Activated CD4-positive, alpha-beta T cell treated with anti-CD3 and anti-CD28 coated beads, Interleukin-2, amount 50 U/mL, for 1 hour (primary cell): ENCODE measurements at places on chromosomes 3 and 15.

DNA sequence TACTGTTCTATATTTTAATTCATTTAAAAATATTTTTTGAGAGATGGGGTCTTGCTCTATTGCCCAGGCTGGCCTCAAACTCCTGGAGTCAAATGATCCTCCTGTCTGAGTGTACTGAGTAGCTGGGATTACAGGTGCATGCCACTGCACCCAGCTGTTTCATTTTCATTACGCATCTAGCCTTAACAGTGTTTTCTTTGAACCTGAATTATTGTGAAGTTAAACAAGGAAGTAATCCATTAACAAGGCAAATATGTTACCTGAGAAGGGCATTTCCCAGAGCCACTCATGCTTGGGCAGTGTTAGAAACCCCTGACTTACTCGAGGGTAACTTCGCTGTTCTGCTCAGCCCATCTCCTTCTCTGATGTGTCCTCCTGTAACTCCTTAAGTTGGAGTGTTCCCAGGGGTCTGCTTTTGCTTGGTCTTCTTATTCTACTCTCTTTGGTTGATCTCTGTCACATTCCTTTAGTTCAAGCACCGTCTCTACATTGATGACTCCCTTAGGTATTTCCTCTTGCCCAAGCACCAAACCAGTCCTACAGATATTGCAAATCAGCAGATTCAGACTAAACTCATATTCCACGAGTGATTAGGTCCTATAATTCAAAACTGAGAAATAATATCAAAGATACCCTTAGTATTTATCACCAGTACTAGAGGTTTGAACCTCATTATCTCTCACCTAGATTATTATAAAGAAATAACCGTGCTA is 107.9 kb downstream of the STAC start:
- no peak for DNase-seq

DNA sequence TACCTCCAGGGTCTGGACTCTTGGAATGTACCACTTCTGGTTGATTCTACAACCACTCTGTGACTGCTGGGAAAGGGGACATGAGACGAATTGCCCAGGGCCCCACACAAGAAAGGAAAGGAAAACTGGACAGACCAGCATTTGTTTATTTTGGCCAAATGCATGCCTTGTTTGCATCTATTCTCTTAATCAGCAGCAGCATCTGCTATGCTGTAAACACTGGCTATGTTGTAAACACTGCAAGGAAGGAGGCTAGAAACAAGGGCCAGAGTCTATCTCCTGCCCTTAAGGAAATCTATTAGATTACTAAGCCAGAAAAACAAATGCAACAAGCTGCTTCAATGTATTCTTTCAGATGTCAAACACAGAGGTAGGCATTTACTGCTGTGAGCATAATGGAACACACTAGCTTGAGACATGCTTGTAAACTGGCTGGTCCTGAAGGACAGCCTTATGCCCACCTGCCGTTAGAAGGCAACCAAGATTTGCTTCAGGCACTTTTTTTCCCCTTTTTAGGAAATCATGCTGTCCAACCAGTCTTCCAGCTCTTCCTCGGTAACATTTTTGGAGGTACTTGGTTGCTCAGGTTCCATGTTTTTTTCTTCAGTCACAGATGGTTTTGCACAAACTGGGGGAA is 102.1 kb upstream of the CHRM5 start:
- no peak for DNase-seq

GRCh38 chr3:114687151-114687550 is 393.3 kb downstream of the TIGIT start:
- no peak for DNase-seq

GRCh38 chr3:197847866-197848401 is 56.9 kb downstream of the LRCH3 start:
- no peak for DNase-seq

DNA sequence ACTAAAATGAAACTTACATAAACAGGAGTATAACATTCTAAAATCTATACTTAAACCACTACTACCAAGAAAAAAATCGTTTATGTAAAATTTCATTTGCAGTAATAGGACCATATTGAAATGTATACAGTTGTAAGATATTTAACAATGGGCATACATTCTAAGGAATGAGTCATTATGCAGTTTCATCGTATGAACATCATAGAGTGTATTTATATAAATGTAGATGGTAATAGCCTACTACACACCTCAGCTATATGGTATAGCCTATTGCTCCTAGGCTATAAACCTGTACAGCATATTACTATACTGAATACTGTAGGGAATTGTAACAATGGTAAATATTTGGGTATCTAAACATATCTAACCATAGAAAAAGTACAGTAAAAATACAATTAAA is 79.5 kb downstream of the DPH6 start:
- no peak for DNase-seq

- no peak for DNase-seq
These were observed 328.4 kb upstream of the UMPS start for GRCh38 chr3:124401843-124402242.

GRCh38 chr15:56693761-56694160 is 39.5 kb downstream of the ZNF280D start:
- DNase-seq: no peak

DNA sequence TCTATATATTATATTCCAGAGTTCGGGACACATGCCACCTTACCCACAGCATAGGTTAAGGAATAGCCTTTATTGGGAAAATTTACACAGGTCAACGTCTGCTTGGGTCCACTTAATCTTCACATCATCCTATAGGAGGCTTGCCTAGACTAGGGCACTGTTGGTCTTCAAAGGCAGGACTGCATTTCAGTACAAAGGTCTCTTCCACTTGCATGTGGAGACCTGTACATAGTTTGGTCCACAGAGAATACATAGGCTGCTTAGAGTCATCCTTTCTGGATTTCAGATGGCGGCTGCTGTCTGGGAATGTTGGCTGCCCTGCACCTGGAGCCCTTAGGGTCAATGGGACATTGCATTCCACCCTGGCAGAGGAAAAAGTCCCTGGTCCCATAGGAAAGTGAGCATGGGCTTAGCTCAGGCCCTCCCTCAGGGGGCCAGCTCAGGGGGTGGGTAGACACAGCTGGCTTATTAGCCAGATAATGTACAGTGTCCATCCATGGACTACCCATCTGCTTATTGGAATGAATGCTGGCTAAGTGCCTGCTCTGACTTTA is 75.3 kb upstream of the TGFBR2 start:
- DNase-seq: no peak

- no peak for DNase-seq
These were observed 181.7 kb downstream of the LPP start for GRCh38 chr3:188335656-188336055.

GRCh38 chr3:40597441-40597840 is 72.7 kb downstream of the ZNF621 start:
- DNase-seq: no peak

DNA sequence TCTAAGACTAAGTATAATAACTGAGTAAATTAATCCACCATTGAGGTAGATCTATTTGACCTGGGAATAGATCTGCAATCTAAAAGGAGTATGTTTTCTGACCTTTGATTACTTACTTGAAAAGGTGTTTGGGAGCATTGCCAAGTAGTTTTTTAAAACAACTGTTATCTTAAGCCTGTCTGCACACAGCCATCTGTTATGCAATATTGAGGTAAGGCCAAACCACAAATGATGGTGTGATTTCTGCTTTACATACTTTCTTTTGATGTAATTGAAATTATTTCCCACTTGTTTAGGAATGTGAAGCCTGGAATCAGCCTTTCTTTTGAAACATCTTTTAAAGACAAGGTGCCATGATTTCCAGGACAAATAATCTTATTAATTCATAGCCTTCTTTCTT is 274.0 kb downstream of the BBX start:
- DNase-seq: no peak

DNA sequence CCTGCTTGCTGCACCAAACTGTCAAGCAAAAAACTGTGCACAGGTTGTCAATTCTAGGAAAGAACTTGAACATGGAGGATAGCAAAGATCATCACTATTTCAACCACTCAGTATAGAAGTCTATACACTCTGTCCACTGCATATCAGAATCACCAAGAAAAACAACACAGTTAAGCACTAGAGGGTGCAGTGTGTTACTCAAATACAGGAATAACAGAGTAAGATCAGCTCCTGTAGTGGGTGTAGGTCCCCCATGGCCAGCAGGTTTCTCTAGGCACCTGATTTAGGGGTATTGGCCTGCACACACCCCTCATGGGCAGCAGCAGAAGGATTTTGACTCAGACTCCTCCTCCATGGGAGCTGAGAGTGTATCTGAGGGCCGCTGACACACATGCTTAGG is 464.1 kb downstream of the EPHA6 start:
- DNase-seq: no peak

GRCh38 chr3:47057212-47057671 is 77.8 kb downstream of the NBEAL2 start:
- peak; percentile 42 for DNase-seq

GRCh38 chr3:4523710-4524698 is 30.9 kb downstream of the ITPR1 start:
- no peak for DNase-seq

GRCh38 chr3:53236112-53236841 is 19.5 kb downstream of the TKT start:
- DNase-seq: no peak

DNA sequence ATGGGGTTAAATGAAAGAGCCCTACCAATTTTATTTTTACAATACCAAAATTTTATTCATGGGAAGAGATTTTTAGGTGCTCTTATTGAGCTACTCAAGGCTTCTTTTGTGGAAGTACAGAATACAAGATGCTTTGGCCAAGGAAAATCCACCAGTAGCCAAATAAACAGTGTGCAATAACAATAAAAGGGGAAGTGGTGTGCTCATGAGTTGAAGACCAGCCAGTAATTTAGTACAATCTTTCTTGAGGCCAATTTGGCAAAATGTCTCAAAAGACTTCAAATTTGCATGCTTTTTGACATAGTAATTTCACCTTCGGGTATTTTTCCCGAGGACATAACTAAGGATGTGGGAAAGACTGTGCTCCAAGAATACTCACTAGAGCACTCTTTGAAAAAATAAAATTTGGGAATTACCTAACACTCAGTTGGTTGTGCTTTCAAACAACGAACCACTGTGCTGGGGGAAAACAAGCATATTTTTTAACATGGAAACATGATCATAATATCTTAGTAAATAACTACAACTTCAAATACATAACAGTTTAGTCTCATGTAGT is 294.0 kb downstream of the DIPK2A start:
- DNase-seq: no peak

DNA sequence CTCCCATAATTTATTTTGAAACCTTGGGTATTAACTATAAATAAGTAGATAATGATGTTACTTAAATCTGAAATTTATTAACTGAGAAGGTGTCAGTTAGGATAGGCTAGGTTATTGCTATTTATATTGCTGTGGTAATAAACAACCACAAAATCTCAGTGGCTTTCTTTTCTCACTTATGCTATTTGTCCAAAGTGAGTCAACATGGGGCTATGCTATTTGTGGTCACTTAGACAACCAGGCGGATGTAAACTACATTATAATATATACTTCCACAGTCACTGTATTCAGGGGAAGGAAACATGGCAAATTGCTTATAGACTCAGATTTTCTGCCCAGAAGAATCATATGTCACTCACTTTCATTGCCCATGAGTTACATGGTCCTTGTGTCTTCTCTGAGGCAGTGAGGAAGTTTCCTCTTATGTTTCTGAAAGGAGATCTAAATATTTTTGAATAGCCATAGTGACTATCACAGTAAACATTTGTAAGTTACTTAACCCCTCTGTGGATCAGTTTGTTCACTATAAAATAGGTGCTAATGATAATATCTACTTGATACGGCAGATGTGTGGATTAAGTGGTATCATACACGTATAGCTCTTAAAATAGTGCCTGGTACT is 19.8 kb downstream of the HMG20A start:
- DNase-seq: no peak

DNA sequence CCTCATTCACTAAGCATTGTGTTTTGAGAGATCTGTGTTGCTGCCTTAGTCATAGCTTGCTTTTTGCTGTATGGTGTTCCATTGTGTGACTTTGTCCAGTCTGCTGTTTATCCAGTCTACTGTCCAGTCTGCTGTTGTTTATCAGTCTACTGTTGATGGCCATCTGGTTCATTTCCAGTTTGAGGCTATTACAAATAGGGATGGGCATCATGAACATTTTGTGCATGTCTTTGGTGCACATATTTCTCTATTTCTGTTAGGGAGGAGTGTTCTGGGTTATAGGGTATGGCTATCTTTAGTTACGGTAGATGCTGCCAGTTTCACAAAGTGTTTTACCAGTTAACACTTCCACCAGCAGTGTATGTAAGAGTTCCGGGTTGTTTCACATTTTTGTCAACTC is 22.2 kb upstream of the CLEC3B start:
- no peak for DNase-seq

DNA sequence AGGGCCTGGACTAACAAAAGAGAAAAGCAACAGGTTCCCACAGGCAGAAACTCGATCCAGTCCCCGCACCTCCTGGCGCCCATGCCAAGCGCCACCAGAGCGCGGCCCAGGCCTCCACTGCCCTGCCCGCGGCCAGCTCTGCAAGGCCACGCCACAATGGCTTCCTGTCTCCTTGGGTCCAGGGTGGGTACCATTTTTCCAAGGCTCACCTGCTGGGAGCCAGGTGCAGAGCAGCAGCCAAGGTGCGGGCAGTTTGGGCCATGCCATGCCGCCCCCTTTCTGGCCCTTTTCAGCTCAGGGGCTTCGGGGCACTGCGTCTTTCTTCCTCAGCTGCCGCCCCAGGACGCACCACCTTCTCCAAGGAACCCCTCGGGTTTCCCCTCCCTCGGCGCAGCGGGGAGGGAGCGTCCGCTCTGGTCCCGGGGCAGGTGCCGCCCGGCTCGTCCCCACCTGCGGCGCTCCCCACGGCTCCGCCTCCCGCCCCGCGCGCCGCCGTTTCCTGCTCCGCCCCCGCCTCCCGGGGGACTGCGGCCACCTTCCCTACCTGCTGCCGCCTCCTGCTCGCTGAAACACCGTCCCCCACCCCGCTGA is at the start of gene ILDR1:
TSS of gene ILDR1 (minus strand) at position 437 of the 591 bp plus-strand sequence. CDS start at position 267, 170 bp downstream.
- DNase-seq: no peak

- DNase-seq: no peak
These were observed 59.8 kb downstream of the CAPN7 start for GRCh38 chr3:15265655-15266509.

DNA sequence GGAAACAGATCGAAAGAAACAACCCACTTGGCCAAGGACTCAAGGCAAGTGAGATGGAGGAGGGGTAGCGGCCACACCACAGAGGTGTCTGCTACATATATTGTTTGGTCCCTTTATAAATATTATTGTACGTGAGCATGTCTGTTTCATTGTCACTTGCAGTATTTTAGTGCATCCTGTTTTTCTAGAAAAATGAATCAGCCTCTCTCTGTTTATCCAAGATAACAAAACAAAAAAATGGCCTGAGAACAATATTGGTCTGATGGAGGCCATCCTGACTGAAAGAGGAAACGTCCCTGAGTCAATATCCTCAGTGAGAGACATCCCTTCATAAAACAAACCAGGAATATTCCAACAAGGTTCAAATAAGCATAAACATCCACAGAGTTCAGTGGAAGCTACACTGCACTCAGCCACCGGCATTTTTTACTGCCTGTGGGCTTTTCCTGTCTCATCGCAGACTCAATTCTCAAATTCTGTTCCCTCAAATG is 42.0 kb downstream of the WWTR1 start:
- no peak for DNase-seq

GRCh38 chr15:77030928-77031375 is 36.0 kb downstream of the PSTPIP1 start:
- no peak for DNase-seq
